ENCODE measurements at places on chromosomes 7 and 10.

- DNase-seq, result no peak
Measured at GRCh38 chr7:156629873-156630272, 10.7 kb upstream of the RNF32 start.

GRCh38 chr10:110822712-110823311 lies 48.9 kb upstream of the PDCD4 start:
- no peak for DNase-seq

GRCh38 chr7:66359656-66360211 lies 154.6 kb downstream of the TPST1 start:
- no peak for DNase-seq

DNA sequence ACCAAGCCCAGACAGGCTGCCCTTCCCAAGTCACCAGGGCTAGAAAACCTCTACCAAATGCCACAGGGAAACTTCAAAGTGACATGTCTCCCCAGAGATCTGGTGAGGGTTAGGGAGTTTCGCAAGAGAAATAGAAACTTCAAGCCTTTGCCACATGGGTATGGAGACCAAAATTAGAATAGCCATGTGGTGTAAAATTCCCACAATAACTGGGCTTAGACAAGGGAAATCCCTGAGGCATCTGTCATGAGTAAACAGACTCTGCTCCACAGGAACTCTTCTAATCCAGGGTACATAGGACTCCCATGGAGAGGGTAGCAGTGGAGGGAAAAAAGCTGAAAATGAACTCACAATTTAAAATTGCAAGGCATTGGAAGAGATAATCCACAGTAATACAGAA lies 14.3 kb downstream of the ADAM12 start:
- DNase-seq, result no peak

GRCh38 chr7:132576721-132577085 lies 433 bp upstream of the PLXNA4 start:
- DNase-seq, result no peak

GRCh38 chr10:61627266-61627665 lies 35.5 kb upstream of the CABCOCO1 start:
- DNase-seq, result no peak

GRCh38 chr7:113256883-113257531 lies 138.7 kb upstream of the SMIM30 start:
- DNase-seq, result no peak

- no peak for DNase-seq
Measured at GRCh38 chr10:18421726-18422293, 229.6 kb downstream of the NSUN6 start.

DNA sequence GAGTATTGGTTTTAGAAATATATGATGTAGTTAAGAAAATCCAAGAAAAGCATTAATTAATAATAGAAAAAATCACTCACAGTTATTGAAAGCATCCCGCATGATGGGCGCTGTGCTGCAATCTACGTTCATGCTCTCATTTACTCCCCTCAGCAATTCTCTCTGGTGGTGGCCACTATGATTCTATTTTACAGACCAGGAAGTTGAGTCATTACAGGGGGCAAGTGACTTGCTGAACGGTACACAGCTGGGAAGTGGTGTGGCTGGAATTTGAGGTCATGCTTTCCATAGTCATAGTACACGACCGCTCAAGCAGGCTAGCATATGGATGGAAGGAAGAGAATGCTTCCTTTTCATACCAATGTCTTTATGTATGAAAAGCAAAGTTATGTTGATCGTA lies 117.4 kb downstream of the TES start:
- no peak for DNase-seq

DNA sequence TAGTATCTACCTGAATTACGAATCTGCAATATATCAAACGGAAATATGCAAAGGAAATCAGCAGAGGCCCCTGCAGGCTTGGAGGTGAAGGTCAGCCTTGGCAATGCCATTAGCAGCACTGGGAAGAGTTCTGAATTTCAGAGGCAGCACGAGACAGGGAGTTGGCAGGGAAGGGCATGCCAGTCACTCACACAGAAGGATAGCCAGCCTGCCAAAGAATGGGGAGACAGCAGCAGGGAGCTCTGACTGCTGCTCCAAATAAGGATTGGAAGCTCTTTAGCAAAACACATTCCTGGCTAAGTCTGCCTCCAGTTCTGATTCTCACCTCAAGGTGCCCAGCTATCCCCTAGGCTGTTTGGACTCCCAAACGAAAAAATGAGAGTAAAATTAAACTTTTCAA lies 188.0 kb downstream of the PDE1C start:
- DNase-seq, result no peak

DNA sequence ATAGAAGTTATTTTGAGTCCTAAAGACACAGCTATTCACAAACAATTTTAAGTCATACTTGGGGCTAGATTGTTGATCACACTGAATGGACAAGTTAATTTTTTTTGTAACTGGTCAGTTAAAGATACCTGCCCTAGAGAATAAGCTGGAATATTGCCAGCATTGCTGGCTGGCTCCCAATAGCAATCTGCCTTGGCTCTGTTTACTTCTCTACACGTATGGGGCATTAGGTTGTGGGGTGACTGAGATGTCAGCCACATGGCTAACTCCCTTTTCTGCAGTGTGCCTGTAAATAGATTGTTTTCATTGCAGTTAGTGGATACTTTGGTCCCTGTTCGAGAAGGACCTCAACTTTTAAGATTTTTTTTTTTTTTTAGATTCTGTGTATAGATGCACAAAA lies 128.2 kb downstream of the SEMA3E start:
- no peak for DNase-seq

DNA sequence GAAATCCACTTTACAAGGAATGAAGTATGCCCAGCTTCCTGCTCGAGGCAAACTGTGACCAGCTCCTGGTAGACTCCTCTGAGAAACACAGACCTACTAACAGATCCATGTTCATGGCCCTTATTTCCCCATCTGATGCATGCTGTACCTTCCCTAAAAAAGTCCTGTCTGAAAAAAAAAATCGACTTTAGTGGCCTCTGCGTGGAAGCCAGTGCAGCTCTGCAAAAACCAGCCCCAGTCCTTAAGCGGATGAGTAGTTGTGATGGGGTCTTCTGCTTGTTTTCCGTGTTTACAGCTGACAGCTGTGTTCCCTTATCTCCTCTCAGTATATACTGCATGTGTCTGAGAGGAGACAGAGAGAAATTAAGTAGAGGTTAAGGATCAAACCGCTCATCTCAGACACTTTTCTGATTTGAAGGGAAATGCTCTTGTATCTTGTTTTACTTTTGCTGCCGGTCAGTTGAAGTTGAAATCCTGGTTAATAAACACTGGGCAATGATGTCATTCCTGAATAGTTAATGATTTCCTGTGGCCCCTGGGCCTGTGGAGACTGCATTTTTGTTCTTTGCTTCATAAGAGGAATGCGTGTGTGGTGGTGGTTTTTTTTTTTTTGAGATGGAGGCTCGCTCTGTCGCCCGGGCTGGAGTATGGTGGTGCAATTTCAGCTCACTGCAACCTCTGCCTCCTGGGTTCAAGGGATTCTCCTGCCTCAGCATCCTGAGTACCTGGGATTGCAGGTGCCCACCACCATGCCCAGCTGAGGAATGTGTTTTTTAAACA lies 67.6 kb downstream of the DOCK1 start:
- no peak for DNase-seq

DNA sequence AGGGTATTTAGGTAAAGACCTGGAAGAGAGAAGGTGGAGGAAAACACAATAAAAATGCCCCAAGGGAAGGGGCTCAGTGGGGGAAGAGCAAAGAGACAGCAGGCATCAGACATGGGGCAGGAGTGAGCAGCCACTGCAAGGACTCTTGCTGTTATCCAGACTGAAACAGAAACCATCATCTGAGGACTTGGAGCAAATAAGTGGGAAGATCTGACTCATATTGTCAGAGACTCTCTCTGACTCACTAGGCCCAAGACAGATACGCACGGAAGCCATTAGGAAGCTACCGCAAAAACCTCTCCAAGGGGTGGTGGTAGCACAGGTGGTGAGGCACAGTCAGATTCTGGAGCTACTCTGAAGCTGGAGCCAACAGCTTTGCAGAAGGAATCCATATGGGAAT lies 110.7 kb downstream of the RNF32 start:
- DNase-seq, result no peak

All from activated CD8-positive, alpha-beta memory T cell treated with anti-CD3 and anti-CD28 coated beads for 24 hours (primary cell).